ENCODE measurements at places on chromosomes 7 and 10.
A peak's percentile ranks its signal among the peaks of the same experiment; 100 is the strongest.

DNA sequence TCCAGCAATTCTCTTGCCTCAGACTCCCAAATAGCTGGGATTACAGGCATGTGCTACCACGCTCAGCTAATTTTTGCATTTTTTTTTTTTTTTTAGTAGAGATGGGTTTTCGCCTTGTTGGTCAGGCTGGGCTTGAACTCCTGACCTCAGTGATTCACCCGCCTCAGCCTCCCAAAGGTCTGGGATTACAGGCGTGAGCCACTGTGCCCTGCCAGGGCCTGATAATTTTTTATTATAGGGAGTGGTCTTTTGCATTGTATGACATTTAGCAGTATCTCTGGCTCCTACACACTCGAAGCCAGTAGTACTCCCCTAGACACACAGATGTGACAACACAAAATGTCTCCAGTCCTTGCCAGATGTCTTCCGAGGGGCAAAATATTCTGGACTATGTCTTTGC, 124.0 kb downstream of the DKK1 start:
- DNase-seq: no peak

- no peak for DNase-seq
Measured at GRCh38 chr7:30065746-30066145, 37.5 kb downstream of the PLEKHA8 start.

DNA sequence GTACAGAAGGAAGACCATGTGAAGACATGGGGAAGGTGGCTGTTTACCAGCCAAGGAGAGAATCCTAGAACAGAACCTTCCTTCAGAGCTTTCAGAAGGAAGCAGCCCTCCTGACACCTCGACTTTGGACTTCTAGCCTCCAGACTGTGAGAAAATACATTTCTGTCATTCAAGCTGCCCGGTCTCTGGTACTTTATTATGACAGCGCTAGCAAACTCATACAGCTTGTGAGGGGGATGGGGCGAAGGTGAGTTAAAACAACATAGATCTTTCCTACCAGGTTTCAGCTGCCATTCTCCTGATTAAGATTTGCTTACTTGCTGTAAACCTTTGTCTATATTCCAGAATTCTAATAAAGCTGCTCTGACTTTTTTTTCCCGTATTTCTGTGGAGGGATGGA, 14.9 kb upstream of the ZNF248 start:
- DNase-seq: no peak

GRCh38 chr7:34061149-34061548, 155.8 kb downstream of the BMPER start:
- no peak for DNase-seq

GRCh38 chr7:92717993-92718716, 118.2 kb downstream of the CDK6 start:
- DNase-seq: peak; percentile 80
